Left kidney (tissue), 8 donors: ENCODE measurements at places on chromosomes 4 and X. TPM values are rescaled to one million over a fixed set of nuclear protein-coding genes. Genes with fewer than 3 reads are reported as not detected.

- no peak for DNase-seq
Measured at GRCh38 chr4:37644962-37645361, 41.2 kb downstream of the RELL1 start.

DNA sequence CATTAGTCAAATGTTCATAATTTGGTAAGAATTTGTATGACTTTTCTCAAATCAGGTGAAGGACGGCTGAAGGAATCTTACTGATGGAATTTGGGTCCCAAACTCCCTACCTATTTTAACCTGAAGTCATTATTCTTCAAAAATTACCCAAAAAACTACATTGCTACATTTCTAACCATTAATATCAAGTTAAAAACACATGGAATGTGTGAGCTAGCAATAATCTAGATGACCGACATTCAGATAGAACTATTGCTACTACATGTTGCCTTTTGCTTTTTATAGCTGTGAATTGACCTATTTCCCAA is 25.3 kb upstream of the WWC2 start:
- no peak for DNase-seq

GRCh38 chrX:129957241-129958082 is 25.0 kb upstream of the BCORL1 start:
- DNase-seq, result no peak

GRCh38 chr4:99157478-99157935 is 13.4 kb upstream of the ADH4 start:
- no peak for DNase-seq

- no peak for DNase-seq
Measured at GRCh38 chr4:47469951-47470350, 6.4 kb upstream of the COMMD8 start.

Gene HTN3
- not detected for polyA plus RNA-seq

GRCh38 chrX:49277535-49277830 is 7.9 kb downstream of the PPP1R3F start:
- no peak for DNase-seq

DNA sequence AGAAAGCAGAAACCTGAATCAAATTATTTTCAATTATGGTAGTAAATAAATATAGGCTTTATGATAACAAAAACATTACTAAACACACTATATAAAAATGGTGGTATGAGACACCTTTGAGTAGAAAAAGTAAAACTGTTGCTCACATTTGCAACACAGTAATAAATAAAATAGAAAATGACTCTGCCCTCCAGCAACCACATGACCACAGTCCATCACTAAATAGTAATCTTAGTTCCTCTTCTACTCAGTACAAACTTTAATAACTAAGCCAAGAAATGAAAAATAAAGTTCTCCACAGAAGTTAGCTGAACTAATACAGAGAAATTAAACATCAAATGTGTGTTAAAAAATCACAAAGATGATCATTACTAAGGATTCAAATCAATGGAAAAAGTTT is 108.5 kb downstream of the ADGRA3 start:
- DNase-seq, result no peak

DNA sequence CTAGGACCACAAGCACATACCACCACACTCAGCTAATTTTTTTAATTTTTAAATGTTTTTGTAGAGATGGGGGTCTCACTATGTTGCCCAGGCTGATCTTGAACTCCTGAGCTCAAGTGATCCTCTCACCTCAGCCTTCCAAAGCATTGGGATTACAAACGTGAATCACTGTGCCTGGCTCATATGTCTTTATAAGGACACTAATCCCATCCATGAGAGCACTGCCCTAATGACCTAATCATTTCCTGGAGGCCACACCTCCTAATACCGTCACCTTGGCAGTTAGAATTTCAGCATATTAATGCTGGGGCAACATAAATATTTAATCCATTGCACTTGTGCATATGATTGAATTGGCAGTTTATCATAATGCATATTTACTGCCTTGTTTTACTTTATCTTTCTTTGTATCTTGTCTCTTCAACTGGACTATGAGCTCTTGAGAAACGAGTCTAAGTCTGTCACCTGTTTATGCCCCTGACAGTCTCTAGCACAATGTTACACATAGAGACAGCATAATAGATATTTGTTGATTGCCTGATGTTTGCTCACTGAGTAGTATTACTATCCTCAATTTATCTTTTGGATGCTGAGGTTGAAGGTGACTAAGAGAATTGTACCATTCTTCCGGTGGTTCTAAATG is 172.0 kb downstream of the AASDH start:
- DNase-seq, result no peak

GRCh38 chr4:22801391-22801790 is 108.7 kb downstream of the GBA3 start:
- DNase-seq, result no peak

- no peak for DNase-seq
Measured at GRCh38 chr4:143225167-143225566, 40.5 kb downstream of the USP38 start.

DNA sequence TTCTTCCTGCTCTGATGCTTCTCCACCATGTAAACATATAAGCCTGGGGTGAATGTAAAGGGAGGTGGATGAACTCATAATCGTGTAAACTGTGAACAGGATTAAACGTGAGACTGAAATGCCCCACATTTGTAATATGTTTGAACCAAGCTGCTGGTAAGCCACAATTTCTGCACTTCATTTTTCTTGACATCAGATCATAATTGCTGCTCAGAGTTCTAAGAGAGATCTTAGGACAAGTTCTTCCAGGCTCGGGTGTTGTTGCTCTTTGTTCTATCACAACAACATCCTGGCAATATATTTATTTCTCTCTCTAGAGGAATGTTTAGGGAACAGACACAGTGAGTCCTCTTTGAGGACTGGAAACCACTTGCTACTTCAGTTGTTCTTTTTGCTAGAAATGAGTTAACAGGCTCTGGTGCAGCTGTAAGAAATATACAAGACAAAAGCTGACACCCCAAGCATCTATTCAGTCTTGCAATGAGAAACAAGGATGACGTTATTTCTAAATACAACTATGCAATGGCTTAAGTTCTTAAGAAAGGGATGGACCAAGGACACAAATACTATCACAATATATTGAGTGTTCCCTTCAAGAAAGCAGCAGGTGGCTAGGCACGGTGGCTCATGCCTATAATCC is 59.6 kb downstream of the LNX1 start:
- DNase-seq, result no peak

- DNase-seq, result no peak
Measured at GRCh38 chrX:51697397-51697796, 12.9 kb upstream of the CENPVL1 start.

Gene PABPC4L
- polyA plus RNA-seq, result 11.3 TPM

Gene ZNF711
- 96.3 TPM for polyA plus RNA-seq

DNA sequence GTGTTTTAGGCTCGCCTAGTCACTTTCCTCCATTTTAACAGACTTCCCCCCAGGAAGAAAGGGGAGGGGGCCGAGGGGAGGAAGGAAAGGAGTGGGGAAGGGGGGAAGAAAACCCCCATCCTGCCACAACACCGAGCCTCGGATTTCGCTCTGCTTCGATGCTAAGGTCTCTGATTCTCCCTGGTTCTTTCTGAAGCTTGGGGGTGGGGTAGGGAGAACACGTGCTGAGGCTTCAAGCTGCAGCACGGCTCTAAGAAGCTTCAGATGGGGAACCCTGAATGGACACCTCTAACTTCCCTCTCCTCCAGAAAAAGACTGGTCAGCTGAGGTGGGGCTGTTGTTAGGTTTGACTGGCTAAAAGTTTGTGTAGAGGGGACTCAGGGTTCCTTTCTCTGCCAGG is 61.8 kb downstream of the RHOH start:
- no peak for DNase-seq

DNA sequence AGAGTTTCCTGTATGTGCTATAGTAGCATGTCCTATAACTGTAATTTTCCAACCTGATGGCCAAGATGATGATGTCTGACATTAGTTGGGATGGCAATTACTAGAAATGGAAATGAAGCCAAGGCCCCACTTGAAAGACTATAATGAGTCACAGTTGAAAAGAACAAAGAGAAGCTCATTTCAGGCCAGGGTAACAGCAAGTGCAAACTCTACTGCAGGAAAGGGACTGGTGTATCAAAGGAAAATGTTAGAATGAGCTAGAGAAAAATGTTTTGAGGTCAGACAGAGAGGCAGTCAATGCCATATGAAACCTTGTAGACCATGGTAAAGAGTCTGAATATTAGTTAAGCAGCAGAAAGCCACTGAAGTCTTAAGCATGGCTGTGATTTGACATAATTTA is 146.2 kb upstream of the SH3RF1 start:
- DNase-seq, result no peak

GRCh38 chr4:164894702-164895101 is 17.7 kb downstream of the APELA start:
- no peak for DNase-seq

GRCh38 chr4:68963374-68963773 is 11.8 kb upstream of the UGT2A3 start:
- DNase-seq, result peak; percentile 31

DNA sequence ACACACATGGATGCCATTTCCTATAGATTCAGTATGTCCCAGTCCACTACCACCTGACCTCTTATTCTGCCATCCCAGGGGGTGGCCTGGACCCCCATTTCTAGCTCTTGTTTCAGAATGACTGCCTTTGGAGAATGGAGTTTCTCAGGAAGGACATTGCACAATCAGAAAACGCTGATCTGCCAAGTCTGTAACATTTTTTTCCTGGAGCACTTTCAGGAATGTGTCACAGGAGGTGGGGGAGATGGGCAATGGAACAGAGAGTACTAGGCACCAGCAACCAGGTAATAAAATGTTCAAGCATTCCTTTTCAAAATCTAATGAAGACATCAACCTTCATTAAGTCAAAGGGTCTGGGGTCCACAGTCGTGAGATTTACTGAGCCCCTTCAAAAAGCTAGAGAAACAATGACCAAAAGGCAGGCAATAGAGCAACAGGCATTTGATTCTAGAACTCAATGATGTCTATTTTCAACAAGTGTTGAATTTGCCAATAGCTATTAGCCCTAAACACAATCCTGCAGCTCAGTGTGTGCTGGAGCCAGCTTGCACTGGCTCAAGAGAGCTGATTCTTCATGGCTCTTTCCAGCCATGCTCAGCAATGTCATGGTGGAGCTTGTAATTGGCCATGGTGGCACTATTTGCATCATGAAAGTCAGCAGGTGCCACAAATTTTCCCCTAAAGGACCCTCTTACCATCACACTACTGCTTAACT is 87.1 kb downstream of the KDR start:
- DNase-seq, result no peak

DNA sequence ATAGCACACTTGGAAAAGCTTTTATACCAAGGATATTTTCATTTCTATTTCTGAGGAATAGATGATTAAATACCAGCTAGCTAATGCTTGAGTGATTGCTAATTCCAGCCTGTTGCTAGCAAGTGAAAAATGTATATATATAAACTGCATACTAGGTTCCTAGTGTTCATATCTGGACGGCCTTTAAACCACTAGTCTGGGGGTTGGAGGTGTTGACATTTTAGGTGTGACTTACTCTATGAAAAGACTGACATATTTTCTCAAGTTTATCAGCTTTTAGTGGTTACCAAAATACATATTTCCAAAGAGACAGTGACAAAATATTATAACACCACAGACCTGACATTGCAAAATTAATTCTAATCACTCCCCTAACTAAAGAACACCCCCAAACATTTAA is 44.7 kb downstream of the MTMR8 start:
- no peak for DNase-seq

Gene UGT8
- 60.2 TPM for polyA plus RNA-seq

- DNase-seq, result no peak
Measured at GRCh38 chr4:38002451-38003071, 42.4 kb downstream of the PTTG2 start.

DNA sequence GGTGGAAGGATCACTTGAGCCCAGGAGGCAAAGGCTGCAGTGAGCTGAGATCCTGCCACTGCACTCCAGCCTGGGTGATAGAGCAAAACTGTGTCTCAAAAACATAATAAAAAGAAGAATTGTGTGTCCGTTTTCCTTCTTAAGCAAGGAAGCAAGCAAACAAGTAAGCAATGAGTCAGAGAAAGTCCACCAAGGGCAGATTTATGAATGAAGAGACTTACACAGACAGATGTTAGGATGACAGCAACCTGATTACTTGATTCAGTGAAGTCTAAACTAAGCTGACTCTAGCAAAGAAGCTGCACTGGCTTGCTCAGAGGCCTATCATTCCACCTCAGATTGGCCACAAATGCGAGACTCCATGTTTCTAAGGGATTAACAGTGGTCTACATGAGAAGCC is 34.1 kb upstream of the SCML1 start:
- no peak for DNase-seq

DNA sequence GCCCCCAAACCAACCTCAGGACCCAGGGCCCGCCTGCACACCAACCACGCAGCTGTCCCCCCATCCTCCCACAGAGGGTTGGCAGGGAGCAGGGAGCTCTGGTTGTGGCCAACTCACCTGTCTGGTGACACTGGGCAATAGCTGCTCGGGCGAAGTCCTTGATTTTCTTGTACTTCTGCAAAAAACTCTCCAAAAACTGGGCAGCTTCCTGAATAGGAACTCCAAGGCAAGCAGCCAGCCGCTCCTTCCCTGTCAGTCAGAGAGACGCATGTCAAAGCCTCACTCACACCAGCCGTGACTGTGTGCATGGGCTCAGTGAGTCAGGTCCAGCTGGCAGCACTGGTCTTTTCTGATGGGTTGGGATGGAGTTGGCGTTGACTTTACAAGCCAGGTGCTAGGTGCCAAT is 26.4 kb downstream of the NAT8L start:
- DNase-seq, result no peak

GRCh38 chr4:168659741-168660465 is 163.1 kb downstream of the PALLD start:
- DNase-seq, result no peak
